ENCODE measurements at places on chromosomes 6 and 20. TPM values are rescaled to one million over a fixed set of nuclear protein-coding genes. Genes with fewer than 3 reads are reported as not detected.

The SLC22A1 gene
- total RNA-seq = not detected

The HSD17B8 gene
- 5.7 TPM for total RNA-seq

The ZSCAN23 gene
- 0.34 TPM for total RNA-seq

The FBXO5 gene
- total RNA-seq = 2.3 TPM

The C20orf141 gene
- total RNA-seq = 0.47 TPM

The BFSP1 gene
- total RNA-seq = 1.5 TPM

The LRRN4 gene
- total RNA-seq = 1.0 TPM

The CRISP3 gene
- not detected for total RNA-seq

The RIPOR3 gene
- 11.0 TPM for total RNA-seq

The GUCA1A gene
- not detected for total RNA-seq

The TGM2 gene
- total RNA-seq = 25.2 TPM

The TREML1 gene
- not detected for total RNA-seq

The CSTF1 gene
- 26.0 TPM for total RNA-seq

The SPDEF gene
- not detected for total RNA-seq

The LY6G5C gene
- total RNA-seq = not detected

The FAM50B gene
- total RNA-seq = 7.5 TPM

The CDSN gene
- not detected for total RNA-seq

The PTK7 gene
- 174 TPM for total RNA-seq

The HCK gene
- total RNA-seq = not detected

The CLVS2 gene
- not detected for total RNA-seq

The RSPH4A gene
- 1.1 TPM for total RNA-seq

The TOP1 gene
- total RNA-seq = 10.4 TPM

The PAK1IP1 gene
- total RNA-seq = 9.8 TPM

The PERP gene
- total RNA-seq = 20.2 TPM

The POU5F1 gene
- not detected for total RNA-seq

The BCAS1 gene
- total RNA-seq = 0.17 TPM

The DEFB114 gene
- total RNA-seq = not detected

The C6orf58 gene
- total RNA-seq = 0.35 TPM

The TAGAP gene
- total RNA-seq = not detected

The SCUBE3 gene
- 4.2 TPM for total RNA-seq

The BMP2 gene
- total RNA-seq = 1.2 TPM

The CNKSR3 gene
- 6.0 TPM for total RNA-seq

The GCNT2 gene
- total RNA-seq = not detected

The KHDC1L gene
- not detected for total RNA-seq

The CST2 gene
- not detected for total RNA-seq

The SEMG1 gene
- not detected for total RNA-seq

The DDO gene
- total RNA-seq = 1.3 TPM

The OR2J3 gene
- total RNA-seq = not detected

The PSMG4 gene
- total RNA-seq = 5.2 TPM

The FLRT3 gene
- 13.3 TPM for total RNA-seq

The NMBR gene
- not detected for total RNA-seq

The DPPA5 gene
- not detected for total RNA-seq

The PRPH2 gene
- total RNA-seq = 3.0 TPM

The QKI gene
- 97.9 TPM for total RNA-seq

Data from pericardium fibroblast (primary cell).